ENCODE measurements at places on chromosomes 1 and 21.
A peak's percentile ranks its signal among the peaks of the same experiment; 100 is the strongest.

DNA sequence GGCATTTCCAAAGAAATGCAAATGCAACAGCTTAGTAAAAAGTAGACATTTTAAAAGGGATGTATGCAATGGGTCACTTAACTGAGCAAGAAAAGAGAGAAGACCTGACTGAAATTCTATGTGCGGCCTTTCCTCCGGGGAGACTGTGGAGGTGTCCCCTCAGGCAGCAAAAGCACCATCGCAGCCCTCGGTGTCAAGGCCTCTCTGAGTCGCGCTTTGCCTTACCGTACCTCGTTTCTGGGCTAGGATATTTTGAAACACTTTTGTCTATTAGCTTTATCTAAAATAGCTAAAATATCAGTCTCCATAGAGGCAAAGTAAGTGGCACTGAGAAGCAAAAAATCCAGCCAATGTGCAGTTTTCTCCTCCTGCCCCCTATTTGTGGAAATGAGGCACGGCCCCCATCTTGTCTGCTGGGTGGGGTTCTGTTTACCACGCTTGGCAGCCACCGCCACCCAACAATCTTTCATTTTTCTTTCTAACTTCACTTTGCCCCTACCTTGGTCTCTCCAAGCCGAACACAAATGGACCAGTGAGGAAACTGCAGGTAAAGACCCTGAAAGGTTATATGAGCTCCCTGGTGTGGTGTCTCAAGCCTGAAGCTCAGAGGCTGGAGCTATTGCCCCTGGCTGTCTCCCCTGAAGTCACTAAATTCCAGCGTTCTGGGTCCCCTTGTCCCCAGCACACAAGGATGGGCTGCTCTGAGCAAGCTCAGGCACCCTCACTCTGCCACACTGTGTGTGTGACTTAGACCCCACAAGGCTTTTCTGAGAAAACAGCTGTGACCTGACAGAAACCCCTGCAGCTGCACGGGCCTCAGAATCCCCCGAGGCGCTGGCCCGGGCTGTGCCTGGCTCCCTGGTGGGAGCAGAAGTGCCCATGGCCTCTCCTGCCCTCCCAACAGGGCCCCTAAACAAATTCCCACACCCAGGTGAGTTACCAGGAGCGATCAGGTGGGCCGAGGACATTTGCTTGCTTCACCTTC, 1.6 kb downstream of the CD247 start:
- no peak for DNase-seq

DNA sequence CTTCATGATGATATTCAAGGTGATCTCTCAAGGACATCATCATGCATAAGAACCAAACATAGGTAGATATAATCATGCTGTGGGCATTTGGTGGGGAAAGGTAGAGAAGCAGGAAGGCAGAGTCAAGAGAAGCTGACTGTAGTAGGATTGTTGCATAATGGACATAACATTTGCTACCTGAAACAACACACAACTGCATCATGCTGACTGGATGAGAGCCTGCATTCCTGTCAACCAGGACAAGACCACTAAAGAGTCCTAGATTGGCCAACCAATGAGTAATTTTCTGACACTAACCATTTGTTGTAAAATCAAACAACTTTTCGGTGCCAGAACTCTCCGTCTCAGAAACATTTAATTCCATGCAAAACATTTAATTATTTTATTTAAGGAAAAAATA, 377.2 kb downstream of the PLPP3 start:
- no peak for DNase-seq

DNA sequence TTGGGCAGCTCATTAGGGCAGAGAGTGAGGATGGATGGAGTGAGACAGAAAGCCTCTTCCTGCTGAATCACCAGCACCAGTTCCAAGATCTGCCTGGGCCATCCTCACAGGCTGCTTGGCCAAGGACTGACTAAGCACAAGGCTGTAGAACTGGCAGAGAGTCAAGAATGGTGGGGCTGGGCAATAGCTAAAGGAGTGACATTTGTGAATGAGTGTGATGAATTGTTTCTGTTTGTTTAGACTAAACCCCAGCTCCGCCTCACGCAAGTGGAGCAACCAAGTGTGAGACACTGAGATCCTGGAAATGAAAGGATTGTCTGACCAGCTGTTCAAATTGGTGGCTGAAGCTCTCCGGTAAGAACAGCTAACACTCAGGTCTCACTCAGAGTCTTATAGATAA, 38.6 kb downstream of the BRINP2 start:
- no peak for DNase-seq

DNA sequence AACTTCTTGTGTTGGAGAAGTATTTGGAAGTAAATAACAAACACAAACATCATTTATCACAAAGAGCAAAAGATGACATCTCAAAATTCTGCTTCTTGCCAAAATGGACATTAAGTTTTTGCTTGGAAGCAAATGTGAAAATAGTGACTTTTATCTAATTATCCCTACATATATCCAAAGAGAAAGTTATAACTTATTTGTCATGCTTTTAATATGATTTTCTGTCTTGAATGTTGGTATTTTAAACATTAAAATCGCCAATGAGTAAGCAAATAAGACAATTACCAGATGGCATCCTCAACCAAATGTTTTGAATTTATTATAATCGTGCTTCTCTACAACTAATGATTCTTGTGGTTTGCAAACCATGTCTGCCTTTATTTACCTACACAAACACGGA, 594.3 kb downstream of the KIF26B start:
- DNase-seq, result no peak

DNA sequence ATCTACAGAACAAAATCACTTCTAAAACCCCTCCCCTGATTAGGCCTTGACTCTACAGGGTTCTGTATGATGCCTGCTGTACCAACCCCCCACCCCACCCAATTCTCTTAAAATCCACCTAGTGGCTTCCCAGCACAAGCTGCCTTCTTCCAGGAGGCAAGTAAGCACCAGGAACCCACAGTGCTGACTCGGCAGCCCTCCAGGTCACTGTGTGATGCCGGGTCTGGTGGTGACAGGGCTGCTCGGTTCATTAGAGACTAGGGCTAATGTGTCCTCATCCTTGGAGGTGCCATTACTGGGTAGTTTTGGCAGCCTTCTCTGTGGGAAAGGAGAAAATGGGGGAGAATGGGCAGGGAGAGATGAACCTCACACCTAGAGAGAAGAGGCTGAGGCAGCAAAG, 363.5 kb downstream of the PTPRU start:
- DNase-seq, result no peak

- no peak for DNase-seq
Measured at GRCh38 chr1:205715628-205716027, 34.4 kb downstream of the NUCKS1 start.

GRCh38 chr21:14762734-14763694, 216.9 kb upstream of the SAMSN1 start:
- DNase-seq, result no peak

DNA sequence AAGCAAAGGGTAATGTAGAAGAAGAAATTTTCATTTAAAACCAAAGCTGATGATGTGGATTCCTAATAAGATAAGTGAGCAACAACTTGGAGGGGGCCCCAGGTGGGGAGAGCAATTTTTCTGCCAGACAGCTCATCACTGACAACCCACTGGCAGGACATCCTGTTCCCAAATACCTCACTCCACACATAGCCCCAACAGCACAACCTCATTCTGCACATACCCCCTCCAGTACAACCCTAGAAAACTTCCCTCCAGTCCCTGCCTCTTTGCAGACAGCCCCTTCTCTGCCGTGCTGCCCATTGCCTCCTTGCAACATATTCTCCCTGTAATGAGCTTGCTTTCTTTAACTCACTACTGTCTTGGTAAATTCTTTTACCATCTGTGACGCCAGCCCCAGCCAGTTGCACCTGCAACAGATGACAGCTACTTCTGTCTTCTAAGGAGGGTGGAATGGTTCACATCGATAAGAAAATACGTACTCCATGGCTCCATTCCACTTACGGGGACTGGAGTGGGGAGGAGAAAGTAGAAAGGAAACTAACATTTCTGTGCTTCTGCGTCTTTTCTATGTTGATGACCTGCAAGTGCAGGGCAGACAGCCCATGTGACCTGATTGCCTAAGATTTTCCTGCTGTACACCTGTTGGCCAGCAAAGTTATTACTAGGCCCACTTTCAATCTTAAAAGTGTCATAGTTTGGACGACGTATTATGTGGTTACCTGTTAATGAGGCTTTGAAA, 14.7 kb downstream of the RHEX start:
- DNase-seq, result no peak

GRCh38 chr21:45383615-45384201, 21.3 kb upstream of the COL18A1 start:
- no peak for DNase-seq

- peak; percentile 78 for DNase-seq
Measured at GRCh38 chr1:24964811-24965570, 34.9 kb upstream of the RUNX3 start.

GRCh38 chr1:159185121-159185520, 13.7 kb downstream of the CADM3 start:
- no peak for DNase-seq

- no peak for DNase-seq
Measured at GRCh38 chr1:203589171-203589570, 37.5 kb upstream of the ATP2B4 start.

GRCh38 chr1:211684791-211685190, 9.4 kb upstream of the NEK2 start:
- DNase-seq, result no peak

GRCh38 chr21:20661246-20661645, 337.0 kb upstream of the NCAM2 start:
- no peak for DNase-seq

GRCh38 chr1:154337253-154337894, 12.0 kb downstream of the ATP8B2 start:
- no peak for DNase-seq

DNA sequence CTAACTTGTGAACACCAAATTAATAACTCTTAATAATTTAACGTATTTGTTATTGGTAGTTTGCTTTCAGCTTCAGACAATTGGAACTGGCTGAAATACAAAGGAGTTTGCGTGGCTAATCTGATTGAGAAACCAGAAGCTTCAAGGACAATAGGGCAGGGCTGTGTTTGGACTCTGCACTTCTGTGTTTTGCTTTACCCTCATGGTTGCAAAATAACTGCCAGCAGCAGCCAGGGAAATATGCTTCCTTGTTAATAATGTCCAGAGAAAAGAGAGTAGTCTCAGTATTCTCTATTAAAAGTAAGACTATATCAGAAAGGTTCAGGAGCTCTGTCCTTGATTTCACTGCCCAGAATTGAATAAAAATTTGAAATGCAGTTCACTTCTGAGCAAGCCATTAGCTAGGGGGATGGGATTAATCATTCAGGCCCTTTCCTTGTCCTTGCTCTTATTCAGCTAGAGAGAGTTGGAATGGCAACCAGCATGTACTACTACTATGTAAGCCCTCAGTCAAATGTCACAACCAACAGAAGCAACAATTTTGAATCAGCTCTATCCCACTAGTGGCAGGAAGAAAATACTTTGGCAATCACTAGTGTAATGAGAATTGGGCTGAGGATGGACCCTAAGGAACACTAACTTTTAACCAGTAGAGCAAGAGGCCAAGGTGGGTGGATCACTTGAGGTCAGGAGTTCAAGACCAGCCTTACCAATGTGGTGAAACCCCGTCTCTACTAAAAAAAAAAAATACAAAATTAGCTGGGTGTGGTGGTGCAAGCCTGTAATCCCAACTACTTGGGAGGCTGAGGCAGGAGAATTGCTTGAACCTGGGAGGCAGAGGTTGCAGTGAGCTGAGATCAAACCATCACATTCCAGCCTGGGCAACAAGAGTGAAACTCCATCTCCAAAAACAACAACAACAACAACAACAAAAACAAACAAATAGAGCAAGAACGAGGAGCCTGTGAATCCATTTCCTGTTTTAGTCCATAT, 76.8 kb downstream of the POU2F1 start:
- no peak for DNase-seq

DNA sequence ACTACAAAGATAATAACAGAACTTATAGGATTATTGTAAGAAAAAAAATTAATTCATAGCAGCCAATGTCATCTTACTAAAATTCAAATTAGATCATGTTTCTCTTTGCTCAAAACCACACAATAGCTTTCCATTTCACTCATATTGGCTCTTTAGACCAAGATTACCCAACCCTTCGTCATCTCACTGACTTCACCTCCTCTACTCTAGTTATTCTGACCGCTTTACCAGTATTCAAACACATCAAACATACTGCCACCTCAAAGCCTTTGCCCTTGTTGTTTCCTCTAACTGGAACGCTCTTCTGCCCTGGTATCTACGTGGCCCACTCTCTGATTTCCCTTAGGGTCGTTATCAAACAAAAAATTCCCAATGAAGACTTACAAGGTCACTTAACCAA, 1.7 kb downstream of the ANGPTL3 start:
- DNase-seq, result no peak

GRCh38 chr1:153888533-153888932, 34.2 kb downstream of the GATAD2B start:
- no peak for DNase-seq

GRCh38 chr1:61224609-61225008, 142.2 kb downstream of the NFIA start:
- no peak for DNase-seq

GRCh38 chr1:9378801-9379200, 86.1 kb downstream of the SPSB1 start:
- no peak for DNase-seq

- DNase-seq, result no peak
Measured at GRCh38 chr1:203328714-203329122, 22.2 kb downstream of the FMOD start.

DNA sequence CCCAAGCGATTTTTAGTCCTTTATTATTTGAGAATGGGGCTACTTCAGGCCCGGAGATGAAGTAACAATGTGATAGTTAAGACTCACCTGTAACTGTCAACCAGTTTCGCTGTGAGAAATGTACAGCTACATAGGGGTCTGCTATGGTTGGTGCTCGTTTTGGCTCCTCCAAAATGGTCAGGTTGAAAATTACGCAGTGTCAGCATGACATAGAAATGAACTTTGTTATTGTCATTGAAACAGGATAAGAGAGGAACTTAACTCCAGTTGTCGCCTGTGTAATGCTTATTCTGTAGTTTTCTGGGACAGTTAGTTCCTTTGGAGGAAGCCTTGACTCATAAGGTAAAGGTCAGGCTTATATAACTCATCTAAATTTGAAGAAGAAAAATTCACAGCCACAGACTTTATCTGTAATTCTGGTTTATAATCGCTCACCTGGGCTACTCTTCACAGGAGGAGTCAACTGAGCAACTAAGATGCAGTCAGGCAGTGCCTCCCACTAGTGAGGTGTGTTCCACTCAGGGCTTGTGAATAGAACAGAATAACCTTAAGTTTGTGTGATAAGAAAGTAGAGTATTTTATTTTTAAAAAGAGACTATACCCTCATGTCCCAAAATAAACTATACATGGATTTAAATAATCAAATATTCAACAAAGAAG, 130.9 kb downstream of the CD247 start:
- DNase-seq, result no peak

DNA sequence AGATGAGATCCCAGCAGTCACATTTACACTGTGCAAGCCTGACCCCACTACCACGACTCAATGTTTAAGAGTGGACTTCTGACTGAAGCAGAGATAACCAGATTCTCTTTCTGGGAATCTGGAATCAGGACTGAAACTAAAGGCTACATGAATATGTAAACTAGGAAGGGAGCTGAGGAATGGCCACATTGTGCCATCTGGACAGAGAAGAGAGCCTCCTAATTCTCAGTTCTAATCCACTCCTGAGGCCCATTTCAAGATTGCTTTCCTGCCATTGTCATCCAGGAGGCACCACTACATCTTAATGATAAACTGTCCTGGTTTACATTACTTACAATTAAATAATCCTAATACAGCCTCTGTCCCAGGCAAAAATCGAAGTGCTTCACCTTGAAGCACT, 6.5 kb downstream of the PAXBP1 start:
- no peak for DNase-seq

Data from T-helper 9 cell (primary cell).